Erythroblast (primary cell): ENCODE measurements at places on chromosomes 5 and 9.

GRCh38 chr5:1052076-1052475 is 43.5 kb downstream of the NKD2 start:
- DNase-seq: no peak

- no peak for DNase-seq
Measured at GRCh38 chr9:107542411-107543157, 53.0 kb upstream of the KLF4 start.

DNA sequence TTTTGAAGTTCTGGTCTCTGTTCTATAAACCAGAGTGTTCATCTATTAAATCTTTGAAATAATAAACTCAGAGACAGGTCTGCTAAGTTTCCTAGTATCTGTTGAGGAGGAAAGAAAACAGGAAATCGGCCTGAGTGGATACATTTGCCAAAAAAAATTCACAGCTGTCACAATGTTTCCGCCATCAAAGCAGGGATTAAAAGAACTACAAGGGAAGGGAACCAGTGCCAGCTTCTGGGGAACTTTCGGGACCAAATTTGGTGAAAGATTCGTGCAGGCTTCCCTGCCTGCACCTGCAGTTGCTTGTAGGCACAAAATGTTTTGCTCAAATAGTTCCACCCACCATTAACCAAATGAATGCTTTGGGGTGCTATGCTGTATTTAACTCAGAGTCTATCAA is 267.5 kb downstream of the MSX2 start:
- DNase-seq: no peak

DNA sequence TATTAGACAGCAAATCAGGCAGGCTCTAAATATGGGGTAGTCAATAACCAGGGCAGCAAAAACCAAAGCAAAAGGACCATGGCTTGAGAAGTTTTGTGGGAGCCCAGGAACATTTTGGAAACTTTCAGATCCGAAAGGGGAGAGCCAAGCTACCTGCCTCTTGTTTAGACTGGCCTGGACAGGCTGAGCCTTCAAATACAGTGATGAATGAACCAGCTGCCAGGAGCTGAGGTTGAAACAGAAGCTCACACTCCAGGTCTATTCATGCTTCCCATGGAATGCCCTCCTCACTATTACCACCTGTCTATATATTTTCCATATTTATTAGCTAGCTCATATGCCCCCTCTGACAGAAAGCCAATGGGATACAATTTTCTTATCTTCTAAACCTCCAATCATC is 150.8 kb upstream of the SLC44A1 start:
- DNase-seq: no peak

- no peak for DNase-seq
Measured at GRCh38 chr5:9140711-9141110, 405.2 kb downstream of the SEMA5A start.
